ENCODE measurements at places on chromosomes 12 and 14.

- no peak overlapping the region for H3K4me3 ChIP-seq
- no peaks in the 10 kb centered on the region for H3K27me3 ChIP-seq
- peaks cover 10% of the 10 kb centered on the region for H3K4me1 ChIP-seq
- H3K27ac ChIP-seq, result no peak overlapping the region
These were observed 76.0 kb upstream of the ST8SIA1 start for GRCh38 chr12:22410486-22410885.

GRCh38 chr12:64170024-64170423, 52.1 kb downstream of the KICS2 start:
- no peak overlapping the region for H3K4me3 ChIP-seq
- no peak for DNase-seq
- no peaks in the 10 kb centered on the region for H3K27me3 ChIP-seq

DNA sequence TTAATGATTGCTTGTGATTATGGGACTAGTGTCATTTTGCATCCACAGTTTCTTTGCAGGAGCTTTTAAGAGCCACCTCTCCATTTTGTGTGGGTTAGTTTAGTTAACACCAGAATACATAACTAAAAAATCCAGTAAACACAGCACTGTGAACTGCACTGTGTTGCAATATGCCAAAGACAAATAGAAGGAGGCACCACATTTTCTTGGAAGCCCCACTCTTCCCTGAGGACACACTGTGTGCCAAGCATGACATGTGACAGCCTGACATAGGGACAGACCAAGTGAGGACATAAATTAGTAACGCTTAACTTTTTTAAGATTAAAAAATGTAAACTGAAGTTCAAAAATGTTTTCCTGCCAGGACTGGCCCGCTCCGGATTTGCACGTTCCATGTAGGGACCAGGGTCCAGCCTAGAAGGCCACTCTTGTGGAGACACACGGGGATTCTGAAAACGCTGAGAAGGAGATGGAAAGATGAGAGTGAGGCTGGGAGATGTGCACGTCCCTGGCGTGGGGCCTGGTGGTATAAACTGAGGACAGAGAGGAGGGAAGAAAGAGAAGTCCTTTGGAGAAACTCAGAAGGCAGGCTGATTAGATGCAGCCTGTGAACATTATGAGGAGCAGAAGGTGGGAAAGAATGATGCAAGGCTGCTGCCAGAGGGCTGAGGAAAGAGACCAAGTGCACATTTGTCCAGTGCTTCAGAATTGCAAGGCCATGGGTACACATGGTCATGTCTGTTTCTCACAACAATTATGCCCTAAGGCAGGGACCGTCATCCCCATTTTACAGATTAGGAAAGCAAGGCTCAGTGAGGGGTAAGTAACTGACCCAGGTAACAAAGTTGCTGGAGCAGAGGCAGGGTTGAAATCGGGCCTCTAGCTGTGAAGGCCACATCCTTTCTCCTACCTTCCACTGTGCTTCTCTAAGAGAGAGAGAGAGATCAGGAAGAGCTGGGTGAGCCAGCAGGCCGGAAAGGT, 45.1 kb downstream of the ISCA2 start:
- H3K4me3 ChIP-seq, result no peak overlapping the region
- H3K27ac ChIP-seq, result no peak overlapping the region
- DNase-seq, result no peak
- no peaks in the 10 kb centered on the region for H3K36me3 ChIP-seq
- H3K4me1 ChIP-seq, result no peaks in the 10 kb centered on the region

GRCh38 chr12:122230798-122231197, 4.9 kb upstream of the DIABLO start:
- no peak for DNase-seq
- H3K36me3 ChIP-seq, result peaks cover 10% of the 10 kb centered on the region
- H3K27me3 ChIP-seq, result no peaks in the 10 kb centered on the region
- H3K4me1 ChIP-seq, result peaks cover 6% of the 10 kb centered on the region
- no peak overlapping the region for H3K27ac ChIP-seq

DNA sequence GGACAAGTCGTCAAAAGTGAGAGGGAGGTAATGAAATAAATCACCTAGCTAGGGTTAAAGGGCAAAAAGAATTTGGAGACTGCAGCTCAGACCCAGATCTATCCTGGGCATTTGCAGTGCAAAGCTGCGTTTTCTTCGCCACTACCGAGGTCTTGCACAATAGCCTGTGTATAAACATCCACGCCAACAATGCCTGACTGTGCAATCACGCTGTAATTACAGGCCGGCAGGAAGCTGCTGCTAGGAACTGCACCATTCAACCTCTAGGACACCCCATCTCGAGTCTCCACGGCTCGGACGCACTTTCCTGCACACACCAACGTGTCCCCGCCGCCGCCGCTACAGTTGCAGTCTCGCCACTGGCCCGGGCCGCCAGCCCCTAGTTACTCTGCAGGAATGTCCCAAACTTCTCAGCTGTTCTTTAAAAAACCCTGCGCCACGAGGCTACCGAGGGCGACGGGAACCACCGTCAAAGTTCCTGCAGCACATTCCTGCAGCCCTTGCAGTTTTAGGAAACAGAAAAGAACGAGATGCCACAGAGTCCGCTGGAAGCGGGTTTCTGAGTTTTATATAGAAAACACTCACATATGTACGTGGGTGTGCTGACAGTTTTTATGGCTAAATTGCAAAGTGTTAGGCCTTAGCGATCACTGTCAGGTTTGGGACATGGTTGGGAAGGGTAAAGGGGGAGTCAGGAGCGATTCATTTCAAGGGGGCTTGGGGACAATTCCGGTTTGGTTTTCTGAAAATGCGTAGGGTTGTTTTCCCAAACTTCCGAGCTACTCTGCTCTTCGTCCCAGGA, 65.6 kb upstream of the PTGR2 start:
- no peaks in the 10 kb centered on the region for H3K27me3 ChIP-seq
- H3K36me3 ChIP-seq, result no peaks in the 10 kb centered on the region
- DNase-seq, result peak; percentile 63
- H3K4me1 ChIP-seq, result peaks cover 32% of the 10 kb centered on the region
- H3K4me3 ChIP-seq, result peak overlapping the region; percentile 70

- peak overlapping the region; percentile 16 for H3K4me3 ChIP-seq
- H3K27ac ChIP-seq, result no peak overlapping the region
- no peaks in the 10 kb centered on the region for H3K4me1 ChIP-seq
- no peaks in the 10 kb centered on the region for H3K36me3 ChIP-seq
These were observed 266.3 kb downstream of the AACS start for GRCh38 chr12:125331342-125332052.

DNA sequence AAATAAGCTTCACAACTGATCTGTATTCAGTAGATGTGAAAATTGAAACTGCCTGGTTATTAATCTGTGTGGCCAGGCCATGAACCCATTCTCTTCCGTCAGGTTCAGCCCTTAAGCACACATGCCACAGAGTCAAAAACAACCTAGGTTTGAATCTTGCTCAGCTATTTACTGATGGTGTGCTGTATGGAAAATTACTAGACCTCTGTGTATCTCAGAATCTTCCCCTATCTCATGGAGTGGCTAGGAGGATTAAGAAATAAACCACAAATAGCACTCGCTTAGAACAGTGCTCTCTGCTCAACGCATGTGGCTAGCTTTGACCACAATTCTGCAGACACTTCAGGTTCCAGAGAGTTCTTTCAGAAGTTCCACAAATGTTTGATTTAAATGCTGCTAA, 240.7 kb upstream of the PLEKHG7 start:
- no peaks in the 10 kb centered on the region for H3K4me1 ChIP-seq
- H3K36me3 ChIP-seq, result no peaks in the 10 kb centered on the region
- no peak overlapping the region for H3K27ac ChIP-seq
- no peaks in the 10 kb centered on the region for H3K27me3 ChIP-seq
- DNase-seq, result no peak
- no peak overlapping the region for H3K4me3 ChIP-seq

Measured in pancreas (tissue), 10 donors.